ENCODE measurements at places on chromosomes 5 and 9. TPM values are rescaled to one million over a fixed set of nuclear protein-coding genes. Genes with fewer than 3 reads are reported as not detected.

DNA sequence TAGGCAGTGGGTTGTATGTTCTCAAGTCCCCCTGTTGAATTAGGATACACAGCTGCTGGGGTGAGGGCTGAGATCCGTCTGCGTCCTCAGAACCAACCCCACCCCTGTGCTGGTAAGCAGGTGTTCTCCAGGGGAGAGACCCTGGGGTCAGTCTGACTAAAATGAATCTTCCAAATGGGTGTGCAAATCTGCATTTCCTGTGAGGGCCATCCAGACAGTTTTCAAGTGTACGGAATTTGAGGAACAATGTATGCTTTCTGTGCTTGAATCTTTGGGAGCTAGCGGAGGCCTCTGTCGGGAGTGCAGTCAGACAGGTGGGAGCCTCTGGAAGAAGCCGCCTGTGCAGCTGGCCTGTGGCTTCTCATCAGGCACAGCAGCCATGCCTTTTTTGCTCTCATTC is 122.9 kb downstream of the MACROH2A1 start:
- H3K4me1 ChIP-seq, result no peaks in the 10 kb centered on the region
- H3K27me3 ChIP-seq, result no peaks in the 10 kb centered on the region
- H3K27ac ChIP-seq, result no peak overlapping the region
- H3K4me3 ChIP-seq, result no peak overlapping the region
- no peaks in the 10 kb centered on the region for H3K36me3 ChIP-seq
- DNase-seq, result no peak

DNA sequence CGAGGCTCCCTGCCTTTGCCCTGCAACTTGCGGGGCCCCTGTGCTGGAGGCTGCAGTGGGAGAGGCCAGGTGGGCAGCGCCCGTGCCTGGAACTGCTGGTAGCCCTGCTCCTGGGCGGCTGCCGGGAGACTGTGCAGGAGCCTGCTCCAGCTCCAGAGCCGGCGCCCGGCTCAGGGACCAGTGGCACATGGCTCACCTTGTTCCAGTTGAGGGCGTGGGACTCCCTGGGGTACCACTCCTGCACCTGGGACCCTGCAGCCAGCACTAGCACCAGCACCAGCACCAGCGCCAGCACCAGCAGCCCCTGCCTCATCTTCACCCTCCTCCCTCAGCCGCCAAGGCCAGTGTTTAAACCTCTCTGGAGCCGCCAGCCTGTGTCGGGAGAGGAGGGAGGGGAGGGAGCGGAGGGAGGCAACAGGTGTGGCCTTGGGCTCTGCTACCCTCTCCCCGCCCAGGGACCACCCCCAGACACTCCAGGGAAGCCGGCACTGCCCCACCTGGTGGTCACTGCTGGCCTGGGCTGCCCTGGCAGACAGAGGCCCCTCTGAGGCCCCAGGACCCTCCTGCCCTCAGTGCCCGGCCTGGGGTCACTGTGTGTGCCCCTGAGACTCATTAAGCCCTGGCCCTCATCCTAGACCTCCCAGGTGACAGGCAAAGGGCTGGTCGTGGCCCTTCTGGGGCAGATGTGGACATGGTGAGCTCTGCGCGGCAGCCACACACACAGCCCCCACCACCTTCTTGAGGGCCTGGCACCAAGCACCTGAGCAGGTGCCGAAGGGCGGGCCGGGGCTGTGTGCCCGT is at the start of gene LCN10:
LCN10 (minus strand) TSS at position 350 of the 801 bp plus-strand sequence; CDS start at position 313, 37 bp downstream.
- H3K4me3 ChIP-seq, result no peak within 1 kb of the TSS
- H3K27ac ChIP-seq, result no peak within 1 kb of the TSS
- DNase-seq, result peak; percentile 83
- H3K4me1 ChIP-seq, result peaks cover 4% of the 10 kb centered on the region
- H3K27me3 ChIP-seq, result no peaks in the 10 kb centered on the region

DNA sequence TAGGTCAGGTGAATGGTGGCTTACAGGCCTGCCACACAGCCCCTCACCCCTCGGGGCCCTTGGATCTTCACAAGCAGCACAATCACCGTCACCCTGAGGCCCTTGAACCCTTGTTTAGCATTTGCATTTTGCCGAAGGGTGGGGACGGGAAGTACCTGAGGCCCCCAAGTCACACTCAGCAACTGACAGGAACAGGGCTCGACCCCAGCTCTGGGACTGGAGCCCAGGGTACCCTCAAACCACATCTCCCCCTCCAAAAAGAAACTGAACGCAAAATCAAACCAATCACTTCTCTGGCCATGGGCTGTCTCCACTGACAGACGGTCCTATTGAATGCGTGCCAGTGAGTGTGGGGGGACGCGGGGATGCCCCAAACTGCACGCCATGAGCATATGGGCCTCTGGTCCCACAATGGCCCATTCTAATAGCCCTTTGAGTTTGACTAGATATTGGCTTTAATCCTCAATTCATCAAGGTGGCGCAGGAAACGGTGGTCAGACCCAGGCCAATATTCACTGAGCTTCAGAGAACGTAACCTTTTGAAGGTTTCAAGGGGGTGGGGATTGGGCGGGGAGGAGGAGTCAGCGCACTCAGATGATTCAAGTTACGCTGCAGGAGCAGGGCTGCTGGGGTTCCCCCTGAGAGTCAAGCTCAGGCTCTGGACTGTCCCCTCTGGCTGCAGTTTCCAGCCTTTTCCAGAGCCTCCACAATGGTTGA is 176.0 kb downstream of the DAB2IP start:
- DNase-seq, result no peak
- peaks cover 6% of the 10 kb centered on the region for H3K4me1 ChIP-seq
- no peaks in the 10 kb centered on the region for H3K36me3 ChIP-seq
- H3K27ac ChIP-seq, result no peak overlapping the region
- no peaks in the 10 kb centered on the region for H3K27me3 ChIP-seq

PAPPA gene
- 0.89 TPM for total RNA-seq

DNA sequence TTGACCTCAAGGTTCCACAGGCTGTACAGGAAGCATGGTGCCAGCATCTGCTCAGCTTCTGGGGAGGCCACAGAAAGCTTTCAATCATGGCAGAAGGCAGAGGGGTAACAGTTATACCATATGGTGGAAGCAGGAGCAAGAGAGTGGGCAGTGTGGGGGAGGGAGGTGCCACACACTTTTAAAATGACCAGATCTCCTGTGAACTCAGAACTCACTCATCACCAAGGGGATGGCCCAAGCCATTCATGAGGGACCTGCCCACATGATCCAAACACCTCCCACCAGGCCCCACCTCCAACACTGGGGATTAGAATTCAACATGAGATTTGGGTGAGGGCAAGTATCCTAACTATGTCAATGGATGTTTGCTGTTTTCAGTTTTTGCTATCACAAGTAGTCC is 16.2 kb downstream of the CYFIP2 start:
- H3K36me3 ChIP-seq, result no peaks in the 10 kb centered on the region
- H3K27me3 ChIP-seq, result no peaks in the 10 kb centered on the region
- H3K4me1 ChIP-seq, result no peaks in the 10 kb centered on the region
- no peak for DNase-seq
- H3K27ac ChIP-seq, result no peak overlapping the region

GRCh38 chr9:87834357-87834756 is 48.3 kb upstream of the SPATA31E1 start:
- no peaks in the 10 kb centered on the region for H3K36me3 ChIP-seq
- no peak for DNase-seq
- no peak overlapping the region for H3K4me3 ChIP-seq

DNA sequence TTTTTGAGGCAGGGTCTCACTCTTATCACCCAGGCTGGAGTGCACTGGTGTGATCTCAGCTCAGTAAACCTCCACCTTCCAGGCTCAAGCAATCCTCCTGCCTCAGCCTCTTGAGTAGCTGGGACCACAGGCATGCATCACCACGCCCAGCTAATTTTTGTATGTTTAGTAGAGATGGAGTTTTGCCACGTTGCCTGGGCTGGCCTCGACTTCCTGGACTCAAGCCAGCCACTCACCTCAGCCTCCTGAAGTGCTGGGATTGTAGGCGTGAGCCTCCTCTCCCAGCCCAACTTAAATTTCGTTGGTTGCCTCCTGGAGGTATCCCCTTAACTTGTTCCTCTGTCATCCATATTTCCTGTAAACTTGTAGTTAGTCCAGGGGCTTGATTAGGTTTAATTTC is 47.2 kb downstream of the RAB24 start:
- no peaks in the 10 kb centered on the region for H3K27me3 ChIP-seq
- no peak overlapping the region for H3K27ac ChIP-seq
- no peak overlapping the region for H3K4me3 ChIP-seq
- H3K4me1 ChIP-seq, result no peaks in the 10 kb centered on the region
- H3K36me3 ChIP-seq, result peaks cover 72% of the 10 kb centered on the region
- no peak for DNase-seq

ANKRD55 gene
- 0.98 TPM for total RNA-seq

- no peak overlapping the region for H3K4me3 ChIP-seq
- DNase-seq, result no peak
- peaks cover 20% of the 10 kb centered on the region for H3K4me1 ChIP-seq
- H3K36me3 ChIP-seq, result no peaks in the 10 kb centered on the region
- no peak overlapping the region for H3K27ac ChIP-seq
Measured at GRCh38 chr9:124514125-124514524, 6.9 kb upstream of the NR5A1 start.

DNA sequence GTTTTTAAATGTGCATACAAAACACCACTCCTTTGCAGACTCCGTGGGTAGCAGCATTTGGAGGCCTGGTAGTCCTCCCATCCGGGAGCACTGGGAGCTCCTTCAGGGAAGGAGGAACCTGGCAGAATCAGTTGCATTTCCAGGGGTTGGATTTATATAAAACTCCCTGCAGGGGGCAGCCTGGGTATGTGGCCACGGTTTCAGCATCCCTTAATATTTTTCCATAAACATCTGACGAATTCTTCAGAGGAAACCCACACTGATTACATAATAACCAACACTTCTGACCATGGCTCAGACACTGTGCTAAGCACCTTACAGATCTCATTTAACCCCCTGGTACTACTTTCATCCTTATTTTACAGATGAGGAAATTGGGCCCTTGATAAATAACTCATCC is 6.1 kb upstream of the AFAP1L1 start:
- no peaks in the 10 kb centered on the region for H3K27me3 ChIP-seq
- H3K36me3 ChIP-seq, result no peaks in the 10 kb centered on the region
- DNase-seq, result no peak

GABRA1 gene
- total RNA-seq, result not detected

AQP7 gene
- 23.0 TPM for total RNA-seq

DNA sequence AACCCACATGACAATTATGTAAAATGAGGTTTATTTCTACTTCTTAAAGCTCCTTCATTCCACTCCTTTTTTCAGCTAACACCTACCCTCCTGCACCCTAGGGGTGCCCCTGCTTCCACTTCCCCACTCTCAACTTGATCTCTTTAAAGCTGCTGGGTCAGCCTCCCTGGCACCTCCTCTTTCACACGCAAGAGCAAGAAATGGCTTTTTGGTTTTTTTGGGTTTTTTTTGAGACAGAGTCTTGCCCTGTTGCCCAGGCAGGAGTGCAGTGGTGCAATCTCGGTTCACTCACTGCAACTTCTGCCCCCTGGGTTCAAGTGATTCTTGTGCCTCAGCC is 64.4 kb downstream of the SUSD1 start:
- no peaks in the 10 kb centered on the region for H3K36me3 ChIP-seq
- H3K27me3 ChIP-seq, result no peaks in the 10 kb centered on the region
- H3K4me1 ChIP-seq, result no peaks in the 10 kb centered on the region

ZNF454 gene
- 4.8 TPM for total RNA-seq

FAM221B gene
- 0.10 TPM for total RNA-seq

- no peaks in the 10 kb centered on the region for H3K36me3 ChIP-seq
- no peaks in the 10 kb centered on the region for H3K4me1 ChIP-seq
- no peak overlapping the region for H3K4me3 ChIP-seq
Measured at GRCh38 chr5:132183723-132184122, 43.9 kb downstream of the P4HA2 start.

TRAPPC13 gene
- total RNA-seq, result 24.1 TPM
